Left lung (tissue), 14 donors: ENCODE measurements at places on chromosomes 13 and 19. TPM values are rescaled to one million over a fixed set of nuclear protein-coding genes. Genes with fewer than 3 reads are reported as not detected.
A peak's percentile ranks its signal among the peaks of the same experiment; 100 is the strongest.

GRCh38 chr19:9323557-9323918, 441 bp upstream of the ZNF559 start:
- no peak for DNase-seq

DNA sequence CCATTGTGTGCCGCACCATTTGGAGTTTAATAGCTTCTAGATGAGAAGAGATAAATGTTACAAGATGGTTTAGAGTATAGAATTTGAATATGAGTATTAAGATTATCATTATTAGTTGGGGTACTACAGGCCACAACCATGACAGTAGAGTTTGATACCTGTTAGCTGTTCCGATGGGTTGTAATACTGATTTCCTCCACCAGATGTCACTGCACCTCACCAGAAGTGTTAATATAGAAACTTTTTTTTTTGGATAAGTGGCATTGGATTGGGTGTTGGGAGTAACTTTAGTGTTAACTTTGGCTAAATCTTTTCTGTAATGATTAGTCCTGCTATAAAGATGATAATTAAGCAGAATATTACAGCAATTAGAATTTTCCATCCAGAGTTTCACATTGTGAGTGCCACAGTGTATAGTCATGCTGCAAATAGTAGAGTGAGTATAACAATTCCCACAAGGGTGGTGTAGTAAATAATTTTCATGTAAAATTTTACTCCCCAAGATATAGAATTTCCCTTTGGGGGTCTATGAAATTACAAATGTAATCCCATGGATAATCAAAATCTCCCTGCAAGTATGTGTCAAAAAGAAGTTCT, 56.3 kb downstream of the PSG3 start:
- no peak for DNase-seq

Gene ZNF100
- 12.4 TPM for total RNA-seq

- DNase-seq: no peak
These were observed 92.9 kb upstream of the UBL3 start for GRCh38 chr13:29943273-29943672.

Gene PRR19
- 1.1 TPM for total RNA-seq

Gene PCP2
- total RNA-seq: 1.8 TPM

DNA sequence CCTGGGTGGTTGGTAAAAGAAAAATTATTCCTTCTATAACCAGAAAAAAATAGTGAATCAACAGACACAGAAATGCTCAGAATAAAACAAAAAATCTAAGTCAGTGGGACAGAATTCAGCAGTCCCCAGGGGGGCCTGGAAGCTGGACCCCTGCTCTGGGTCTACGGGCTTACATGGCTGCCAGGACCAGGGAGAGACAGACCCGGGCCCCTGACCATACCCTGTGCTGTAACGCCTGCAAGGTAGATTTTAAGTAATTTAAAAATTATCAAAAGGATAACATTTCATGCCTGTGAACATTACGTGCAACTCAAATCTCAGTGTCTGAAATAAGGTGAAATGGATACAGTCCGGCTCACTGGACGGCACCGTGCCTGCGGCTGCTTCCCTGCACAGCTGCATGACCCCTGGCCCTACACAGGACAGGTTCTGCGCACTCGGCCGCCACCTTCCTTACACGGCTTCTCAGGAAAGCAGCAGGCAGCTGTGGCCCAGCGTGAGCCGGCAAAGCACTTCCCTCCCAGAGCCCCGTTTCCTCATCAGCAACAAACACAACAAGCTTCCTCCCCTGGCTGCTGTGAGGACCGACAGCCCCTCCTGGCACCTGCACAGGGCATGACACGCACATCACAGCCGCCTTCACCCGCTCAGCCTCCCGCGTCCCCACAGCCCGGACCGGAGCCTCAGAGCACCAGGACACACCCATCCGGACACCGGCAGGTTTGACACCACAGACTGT, 22.2 kb downstream of the RASA3 start:
- peak; percentile 73 for DNase-seq
